ENCODE measurements at places on chromosomes 16 and 17.
A peak's percentile ranks its signal among the peaks of the same experiment; 100 is the strongest.

DNA sequence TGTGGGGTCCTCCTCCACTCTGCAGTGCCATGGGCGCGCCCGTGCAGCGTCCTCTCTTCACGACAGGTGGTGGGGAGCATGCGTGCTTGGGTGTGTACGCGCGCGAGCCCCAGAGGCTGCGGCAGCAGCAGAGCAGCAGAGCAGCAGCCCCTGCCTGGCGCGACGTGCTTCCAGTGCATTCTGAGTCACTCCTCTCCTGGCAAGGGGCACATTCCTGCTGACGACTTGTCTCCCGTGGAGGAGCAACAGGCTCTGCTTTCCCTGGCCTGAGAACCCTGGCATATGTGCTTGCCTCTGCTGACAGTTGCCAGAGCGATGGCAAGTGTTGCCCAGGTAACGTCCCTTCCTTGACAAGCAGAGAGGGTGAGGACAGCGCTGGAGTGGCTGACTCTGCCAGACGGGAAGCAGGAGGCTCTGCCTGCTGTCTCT, 133.8 kb upstream of the PLCG2 start:
- DNase-seq, result no peak

DNA sequence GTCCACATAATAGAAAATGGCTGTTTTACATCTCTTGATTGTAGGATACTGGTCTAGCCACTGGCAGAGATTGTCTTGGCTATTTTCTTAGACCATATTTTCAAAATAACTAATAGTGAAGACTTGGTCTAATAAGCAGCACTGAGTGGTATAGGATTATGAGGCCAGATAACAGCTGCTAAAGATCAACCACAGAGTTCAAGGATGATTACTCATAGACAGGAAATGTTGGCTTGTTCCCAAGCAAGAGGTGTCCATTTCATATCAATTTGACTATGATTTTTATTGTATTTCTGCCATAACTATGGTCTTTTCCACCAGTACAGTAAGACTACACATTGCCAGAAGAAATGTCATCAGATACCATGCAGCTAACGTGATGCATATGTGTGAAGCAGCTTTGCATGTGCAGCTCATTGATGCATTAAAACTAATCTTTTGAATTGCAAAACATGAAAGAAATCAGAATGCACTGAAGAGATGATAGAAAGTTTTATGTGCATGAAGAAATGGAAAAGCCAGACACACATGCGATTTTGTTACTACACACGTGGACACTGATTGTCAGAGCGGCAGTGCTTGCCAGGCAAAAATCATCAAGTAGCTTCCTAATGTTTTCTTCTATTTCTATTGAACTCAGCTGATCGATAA, 693.3 kb downstream of the CDH11 start:
- no peak for DNase-seq

GRCh38 chr16:78919852-78920251, 680.7 kb downstream of the MAF start:
- DNase-seq, result no peak

DNA sequence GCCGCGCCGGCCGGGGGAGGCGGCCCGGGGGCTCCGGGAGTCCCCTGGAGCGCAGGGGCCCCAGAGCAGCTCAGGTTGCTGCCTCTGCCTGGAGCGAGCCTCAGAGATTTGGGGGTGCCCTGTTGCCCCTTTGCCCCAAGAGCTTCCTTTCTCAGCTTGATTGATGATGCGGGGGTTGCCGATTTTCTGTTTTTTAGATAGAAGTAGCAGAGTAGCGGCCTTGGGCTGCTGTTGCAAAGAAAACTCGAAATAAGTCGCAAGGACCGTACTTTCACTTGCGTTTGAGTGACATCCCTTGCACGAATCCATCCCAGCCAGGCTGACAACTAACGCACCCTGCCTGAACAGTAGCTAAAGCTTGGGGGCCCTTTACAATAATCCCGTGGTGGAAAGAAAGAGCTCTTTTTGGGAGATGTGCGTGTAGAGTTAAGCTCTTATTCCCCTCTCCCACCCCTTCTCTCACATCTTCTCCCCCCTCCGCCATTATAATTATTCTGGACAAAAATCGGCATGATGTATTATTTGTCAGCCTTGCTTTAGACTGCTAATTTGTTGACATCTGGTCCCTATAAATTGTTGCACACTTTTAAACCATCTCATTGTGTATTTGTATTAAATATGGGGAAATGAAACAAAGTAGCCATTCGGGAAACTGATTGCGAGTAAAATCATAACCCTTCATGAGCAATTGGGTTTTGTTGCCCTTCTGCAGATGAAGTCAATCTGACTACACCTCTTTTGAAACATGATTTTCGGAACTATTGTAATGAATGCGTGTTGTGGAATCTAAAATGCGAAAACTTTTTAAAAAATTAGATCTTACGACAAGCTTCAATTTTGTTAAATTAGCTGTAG, 873 bp downstream of the USP10 start:
- DNase-seq, result peak; percentile 75

DNA sequence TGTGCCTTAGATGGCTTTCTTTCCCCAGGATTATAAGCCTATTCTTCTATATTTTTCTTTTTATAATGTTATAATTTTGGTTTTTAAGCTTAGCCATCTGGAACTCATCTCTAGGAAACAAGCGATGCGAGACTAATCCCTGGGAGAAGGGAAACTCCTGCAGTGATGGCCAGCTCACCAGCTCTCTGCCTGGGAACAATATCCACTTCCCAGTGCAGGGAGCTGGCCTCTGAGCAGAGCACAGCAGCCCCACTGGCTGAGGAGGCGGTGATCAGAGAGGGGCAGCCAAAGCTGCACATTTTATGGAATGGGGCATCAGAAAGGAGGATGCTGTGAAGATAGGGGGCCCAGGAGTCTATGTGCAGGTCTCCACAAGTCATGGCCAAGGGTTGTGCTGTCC, 183.3 kb downstream of the LGALS9B start:
- DNase-seq, result no peak

- DNase-seq, result no peak
Measured at GRCh38 chr17:14596224-14596623, 295.3 kb downstream of the HS3ST3B1 start.

- DNase-seq, result no peak
Measured at GRCh38 chr16:86618431-86619238, 40.3 kb downstream of the FOXL1 start.

DNA sequence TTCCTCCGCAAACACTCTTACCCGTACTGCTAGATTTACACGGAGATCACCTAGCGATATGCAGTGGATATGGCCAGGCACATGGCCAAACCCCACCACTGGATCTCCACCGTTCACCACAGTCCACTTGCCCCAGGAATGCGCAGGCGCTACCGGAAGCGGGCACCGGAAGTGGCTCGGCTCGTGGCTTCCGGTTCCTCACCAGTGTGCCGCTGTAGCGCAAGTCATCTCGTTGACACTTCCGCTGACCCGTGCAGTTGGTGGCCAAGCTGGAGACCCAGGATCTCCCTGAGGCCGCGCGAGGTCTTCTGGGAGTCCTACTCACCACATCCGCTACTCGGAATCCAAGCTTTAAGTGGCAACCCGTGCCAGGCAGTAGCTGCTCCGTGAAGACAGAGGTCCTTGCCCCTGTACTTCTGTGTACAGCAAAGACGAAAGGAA, 11.5 kb downstream of the ZNF597 start:
- peak; percentile 79 for DNase-seq

DNA sequence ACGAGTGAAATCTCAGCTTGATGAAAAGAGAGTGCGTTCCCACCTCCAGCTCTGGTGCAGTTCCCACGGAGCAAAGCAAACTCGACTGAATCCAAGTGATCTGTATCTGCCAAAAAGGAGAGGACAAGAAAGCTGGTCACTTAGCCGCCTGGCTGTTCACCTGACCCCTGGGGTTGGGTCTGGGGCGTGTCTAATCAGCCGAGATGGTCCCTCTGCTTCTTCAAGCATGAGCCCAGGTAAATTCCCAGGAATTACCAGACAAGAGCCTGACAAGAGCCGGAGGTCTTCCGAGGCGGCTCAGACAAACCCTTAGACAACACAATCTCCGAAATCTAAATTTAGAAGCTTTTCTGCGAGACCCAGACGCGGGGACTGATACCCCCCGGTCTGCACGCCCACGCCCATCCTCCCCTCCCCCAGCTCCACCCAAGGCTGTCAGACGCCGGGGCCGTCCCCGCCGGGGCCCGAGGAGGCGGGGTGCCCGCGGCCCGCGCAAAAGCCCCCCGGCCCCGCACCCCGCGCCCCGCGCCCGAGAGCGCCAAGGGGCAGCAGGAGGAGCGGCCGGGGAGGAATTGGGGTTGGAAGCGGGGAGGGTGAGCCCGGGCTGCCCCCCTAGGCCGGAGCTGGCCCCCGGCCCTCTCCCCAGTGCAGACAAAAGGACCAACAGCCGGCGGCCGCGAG, 674 bp downstream of the ZNF821 start:
- peak; percentile 45 for DNase-seq

DNA sequence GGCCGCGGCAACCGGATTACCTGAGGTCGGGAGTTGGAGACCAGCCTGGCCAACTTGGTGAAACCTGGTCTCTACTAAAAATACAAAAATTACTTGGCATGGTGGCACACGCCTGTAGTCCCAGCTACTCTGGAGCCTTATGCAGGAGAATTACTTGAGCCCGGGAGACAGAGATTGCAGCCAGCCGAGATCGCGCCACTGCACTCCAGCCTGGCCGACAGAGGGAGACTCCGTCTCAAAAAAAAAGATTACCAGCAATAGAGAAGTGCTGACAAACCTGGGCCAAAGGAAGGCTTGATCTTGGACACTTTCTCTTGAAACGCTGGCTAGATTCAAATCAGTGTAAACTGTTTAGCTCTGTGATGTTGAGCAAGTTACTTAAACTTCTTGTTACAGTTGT, 4.3 kb downstream of the MT1H start:
- DNase-seq, result no peak

GRCh38 chr17:60729854-60730253, 52.2 kb downstream of the BCAS3 start:
- no peak for DNase-seq

- DNase-seq, result no peak
Measured at GRCh38 chr17:18919963-18920362, 32.0 kb upstream of the SLC5A10 start.

DNA sequence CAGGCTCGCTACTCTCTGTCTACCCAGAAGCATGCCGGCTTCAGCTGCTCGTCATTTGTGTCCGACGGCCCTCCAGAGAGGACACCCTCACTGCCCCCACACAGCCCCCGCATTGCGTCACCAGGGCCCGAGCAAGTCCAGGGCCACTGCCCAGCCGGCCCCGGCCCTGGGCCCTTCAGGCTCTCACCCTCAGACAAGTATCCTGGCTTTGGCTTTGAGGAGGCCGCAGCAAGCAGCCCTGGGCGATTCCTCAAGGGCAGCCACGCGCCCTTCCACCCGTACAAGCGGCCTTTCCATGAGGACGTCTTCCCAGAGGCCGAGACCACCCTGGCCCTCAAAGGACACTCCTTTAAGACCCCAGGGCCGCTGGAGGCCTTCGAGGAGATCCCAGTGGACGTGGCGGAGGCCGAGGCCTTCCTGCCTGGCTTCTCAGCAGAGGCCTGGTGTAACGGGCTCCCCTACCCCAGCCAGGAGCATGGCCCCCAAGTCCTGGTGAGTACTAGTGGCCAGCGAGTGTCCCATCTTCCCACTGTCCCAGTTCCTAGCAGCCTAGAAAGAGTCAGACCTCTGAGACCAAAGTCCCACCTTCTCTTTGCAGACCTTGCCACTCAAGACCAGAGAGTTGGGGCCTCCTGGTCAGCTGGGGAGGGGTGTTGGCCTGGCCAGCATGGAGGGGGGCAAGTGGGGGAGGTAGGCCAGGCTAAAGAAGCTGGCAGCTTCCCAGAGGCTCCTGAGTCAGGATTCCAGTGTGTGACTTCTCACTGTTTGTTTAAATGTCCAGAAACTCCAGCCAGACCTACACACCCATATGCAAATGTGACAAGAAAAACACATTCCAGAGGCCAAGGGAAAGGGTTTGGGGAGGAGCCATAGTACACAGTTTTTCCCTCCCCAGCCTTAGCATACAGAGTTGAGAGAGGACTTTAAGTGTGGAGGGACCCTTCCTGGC, 18.6 kb downstream of the FOXN1 start:
- no peak for DNase-seq

DNA sequence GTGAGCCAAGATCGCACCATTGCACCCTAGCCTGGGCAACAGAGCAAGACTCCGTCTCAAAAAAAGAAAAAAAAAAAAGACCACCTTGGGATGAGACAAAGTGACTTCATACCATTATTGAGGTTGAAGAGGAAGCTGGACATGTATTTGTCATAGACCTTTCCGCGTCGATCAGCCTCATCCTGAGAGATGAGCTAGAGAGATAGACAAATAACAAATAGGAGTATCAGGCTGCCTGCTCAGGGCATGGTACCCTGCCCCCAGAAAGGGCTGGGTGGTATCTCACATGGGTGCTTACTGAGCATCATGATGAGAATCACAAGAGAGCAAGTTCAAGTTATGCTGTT, 22.1 kb downstream of the CNTNAP1 start:
- DNase-seq, result no peak

DNA sequence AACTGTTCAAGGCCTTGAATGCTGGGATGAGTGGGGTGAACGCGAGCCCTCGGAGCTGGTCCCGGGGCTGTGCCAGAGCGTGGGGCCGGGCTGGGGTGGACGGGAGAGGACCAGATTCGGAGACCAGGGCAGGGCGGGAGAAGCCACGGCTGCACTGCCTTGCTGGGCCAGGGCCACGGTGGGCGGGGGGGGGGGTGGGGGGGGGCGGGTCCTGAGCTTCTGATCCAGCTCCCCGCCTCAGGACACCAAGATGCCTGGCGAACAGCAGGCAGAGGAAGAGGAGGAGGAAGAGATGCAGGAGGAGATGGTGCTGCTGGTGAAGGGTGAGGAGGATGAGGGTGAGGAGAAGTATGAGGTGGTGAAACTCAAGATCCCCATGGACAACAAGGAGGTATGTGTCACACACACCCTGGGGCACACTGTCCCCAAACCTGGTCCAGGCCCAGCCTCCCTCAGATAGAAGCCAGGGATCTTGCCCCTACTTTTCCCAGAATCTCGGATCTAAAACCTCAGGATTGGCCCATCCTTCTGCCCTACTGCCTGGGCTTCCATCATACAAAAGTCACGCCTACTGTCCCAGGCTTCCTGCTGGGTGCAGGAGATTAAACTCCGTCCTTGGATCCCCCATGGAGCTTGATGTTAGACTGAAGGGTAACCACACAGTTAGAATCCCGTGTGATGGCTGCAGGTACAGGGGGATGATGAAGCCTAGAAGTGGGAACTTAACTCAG, 563 bp downstream of the ZNF771 start:
- DNase-seq, result no peak

DNA sequence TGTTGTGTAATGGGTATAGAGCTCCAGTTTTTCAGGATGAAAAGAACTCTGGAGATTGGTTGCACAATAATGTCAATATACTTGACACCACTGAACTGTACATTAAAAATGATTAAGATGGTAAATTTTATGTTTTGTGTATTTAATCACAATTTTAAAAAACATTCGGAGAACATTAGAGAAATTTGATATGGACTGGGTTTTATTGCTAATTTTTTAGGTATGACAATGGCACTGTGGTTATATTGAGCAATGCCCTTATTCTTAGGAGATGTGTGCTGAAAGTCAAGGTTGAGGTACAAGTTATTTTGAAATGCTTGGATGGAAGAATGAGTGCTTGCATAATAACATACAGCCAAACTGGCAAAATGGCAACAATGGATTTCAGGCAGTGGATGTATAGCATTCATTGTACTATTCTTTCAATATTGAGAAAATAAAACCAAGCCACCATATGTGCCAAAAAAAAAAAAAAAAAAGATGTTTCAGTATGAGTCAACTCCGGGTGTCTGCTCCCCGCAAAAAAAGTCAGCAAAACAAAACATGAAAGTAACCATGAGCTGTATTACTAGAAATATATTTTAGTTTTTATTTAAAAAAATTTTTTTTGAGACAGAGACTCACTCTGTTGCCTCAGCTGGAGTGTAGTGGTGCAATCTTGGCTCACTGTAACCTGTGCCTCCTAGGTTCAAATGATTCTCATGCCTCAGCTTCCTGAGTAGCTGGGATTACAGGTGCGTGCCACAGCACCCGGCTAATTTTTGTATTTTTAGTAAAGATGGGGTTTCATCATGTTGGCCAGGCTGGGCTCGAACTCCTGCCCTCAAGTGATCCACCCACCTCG, 19.8 kb downstream of the HOXB1 start:
- peak; percentile 92 for DNase-seq

Measured in CD4-positive, CD25-positive, alpha-beta regulatory T cell (primary cell).